ENCODE measurements at places on chromosomes 2 and 18. TPM values are rescaled to one million over a fixed set of nuclear protein-coding genes. Genes with fewer than 3 reads are reported as not detected.

DSG1 gene
- total RNA-seq = not detected

TACR1 gene
- not detected for total RNA-seq

NEB gene
- total RNA-seq = 1.9 TPM

CPS1 gene
- 23.7 TPM for total RNA-seq

PNPT1 gene
- 13.8 TPM for total RNA-seq

CHN1 gene
- 80.9 TPM for total RNA-seq

KIF1A gene
- total RNA-seq = 2.7 TPM

FAM124B gene
- total RNA-seq = 0.26 TPM

ANKRD29 gene
- total RNA-seq = 2.3 TPM

MTCL1 gene
- total RNA-seq = 15.1 TPM

All from epithelial cell of alveolus of lung (primary cell).